ENCODE measurements at places on chromosomes 11 and 22. TPM values are rescaled to one million over a fixed set of nuclear protein-coding genes. Genes with fewer than 3 reads are reported as not detected.
A peak's percentile ranks its signal among the peaks of the same experiment; 100 is the strongest.

DNA sequence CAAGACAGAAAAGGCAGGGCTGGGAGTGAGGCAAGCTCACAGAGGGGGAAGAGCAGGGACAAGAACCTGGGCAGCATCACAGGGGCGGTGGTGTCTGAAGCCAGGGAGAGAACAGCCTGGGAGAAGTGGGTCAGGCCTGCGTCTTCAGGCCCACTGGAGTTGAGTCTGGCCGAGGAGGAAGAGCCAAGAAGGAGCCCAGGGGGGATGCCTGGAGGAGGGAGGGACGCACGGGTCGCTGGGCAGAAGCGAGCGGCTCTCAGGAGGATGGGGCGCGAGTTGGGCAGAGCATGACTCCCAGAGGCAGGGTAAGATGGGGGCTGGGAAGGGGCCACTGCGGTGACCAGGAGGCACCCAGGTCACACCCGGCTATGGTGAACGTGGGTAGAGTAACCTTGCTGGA is 18.5 kb downstream of the LRFN4 start:
- DNase-seq = no peak

DNA sequence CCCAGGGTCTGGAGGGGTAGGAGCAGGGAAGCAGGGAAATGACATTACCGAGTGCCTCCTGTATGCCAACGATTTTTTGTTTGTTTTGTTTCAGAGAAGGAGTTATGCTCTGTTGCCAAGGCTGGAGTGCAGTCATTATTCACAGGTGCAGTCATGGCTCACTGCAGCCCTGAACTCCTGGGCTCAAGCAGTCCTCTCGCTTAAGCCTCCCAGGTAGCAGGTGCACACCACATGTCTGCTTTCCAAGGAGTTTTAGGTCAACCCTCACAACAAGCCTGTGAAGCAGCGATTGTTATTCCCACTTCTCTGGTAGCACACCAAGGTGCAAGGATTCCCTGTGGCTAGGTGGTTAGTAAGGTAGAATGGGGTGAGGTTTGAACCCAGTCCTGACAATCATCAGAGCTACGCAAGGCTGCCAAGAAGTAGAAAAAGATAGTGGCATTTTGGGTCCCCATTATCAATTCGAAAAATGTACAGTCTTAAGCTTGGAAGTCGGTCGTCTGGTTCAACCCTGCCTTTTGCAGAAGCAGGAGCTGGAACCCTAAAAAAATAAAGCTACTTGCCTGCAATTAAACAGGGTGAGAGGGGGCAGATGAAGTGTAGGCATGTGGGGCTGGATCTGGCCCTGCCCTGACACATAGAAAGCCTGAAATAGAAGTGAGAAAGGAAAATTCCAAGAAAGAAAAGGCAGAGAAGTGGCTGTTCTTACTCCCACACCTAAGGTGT is 9.1 kb downstream of the UCP3 start:
- DNase-seq = no peak

Gene CCDC73
- 0.07 TPM for total RNA-seq

Gene CABP4
- total RNA-seq = 0.17 TPM

Gene CFAP300
- 0.96 TPM for total RNA-seq

Gene LARGE2
- 11.2 TPM for total RNA-seq

DNA sequence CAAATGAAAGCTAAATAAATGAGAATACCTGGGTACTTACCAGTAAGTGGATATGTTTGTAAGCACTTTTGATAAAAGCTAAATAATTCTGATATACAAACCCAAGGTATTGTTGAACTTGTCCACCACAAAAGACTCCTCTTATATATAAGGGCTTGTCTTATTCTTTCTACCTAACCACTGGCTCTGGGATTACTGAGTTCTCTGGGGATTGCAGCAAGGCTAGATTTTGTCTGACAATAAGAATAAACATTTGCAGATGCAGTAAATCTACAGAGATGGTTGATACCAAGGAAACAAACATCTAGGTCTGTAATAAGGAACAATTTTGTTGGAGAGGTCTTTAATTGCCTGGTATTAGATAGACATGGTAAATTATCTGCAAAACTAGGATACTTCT is at the start of gene OR51A4:
Gene OR51A4 (minus strand): TSS at position 101 of the 400 bp plus-strand sequence. CDS start 505 bp downstream, outside the sequence.
- DNase-seq = no peak

- DNase-seq = no peak
These were observed 6.1 kb downstream of the ARHGAP8 start for GRCh38 chr22:44758344-44758973.

Gene MPST
- 219 TPM for total RNA-seq

Gene RTN4R
- 18.2 TPM for total RNA-seq

GRCh38 chr11:48384670-48385069 is 18.4 kb upstream of the OR4C5 start:
- DNase-seq = no peak

DNA sequence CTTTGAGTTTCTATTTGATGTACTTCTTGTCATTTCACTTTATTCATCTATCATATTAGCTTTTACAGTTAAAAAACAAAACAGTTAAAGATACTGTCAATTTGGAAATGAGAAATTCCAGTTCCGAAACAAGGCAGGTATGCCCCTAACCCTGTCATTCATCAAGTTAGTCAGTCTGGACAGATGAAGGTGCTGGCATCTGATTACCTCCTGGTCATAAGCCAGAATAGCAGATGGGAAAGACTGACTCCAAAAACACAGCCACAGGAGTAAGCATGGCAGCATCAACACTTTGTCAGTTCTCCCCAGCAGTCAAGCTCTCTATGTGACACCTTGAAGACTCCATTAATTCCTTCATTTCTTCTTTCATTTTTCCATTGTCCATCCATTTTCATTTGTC is 4.3 kb downstream of the LRRC51 start:
- DNase-seq = no peak

DNA sequence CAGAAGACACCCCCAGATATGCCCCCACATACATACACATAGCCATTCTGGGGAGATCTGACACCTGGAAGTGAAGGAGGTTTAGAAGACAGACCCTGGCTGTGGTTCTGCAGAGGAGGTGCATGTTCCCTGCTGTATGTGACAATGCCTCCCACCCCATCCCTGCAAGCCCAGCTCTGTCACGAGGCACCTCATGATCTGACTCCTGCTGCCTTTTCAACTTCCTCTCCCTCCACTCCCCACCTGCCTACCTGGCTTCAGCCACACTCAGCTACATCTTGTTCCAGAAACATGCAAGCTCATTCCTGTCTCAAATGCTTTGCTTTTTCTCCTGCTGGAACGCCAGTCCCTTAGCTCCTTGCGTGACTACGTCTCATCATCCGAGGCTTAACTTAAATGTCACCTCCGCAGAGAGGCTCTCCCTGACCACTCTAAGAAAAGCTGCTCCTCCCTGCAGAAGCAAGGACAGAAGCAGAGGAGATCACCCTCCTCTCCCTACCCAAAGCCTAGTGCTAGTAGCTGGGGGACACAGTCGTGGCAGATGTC is 114.5 kb downstream of the FEZ1 start:
- DNase-seq = no peak

Gene GGT1
- total RNA-seq = 22.7 TPM

- no peak for DNase-seq
These were observed 22.9 kb downstream of the MAML2 start for GRCh38 chr11:96319898-96320656.

- no peak for DNase-seq
These were observed 1.8 kb upstream of the C1QTNF4 start for GRCh38 chr11:47595967-47596366.

GRCh38 chr11:84962018-84962417 is 665.1 kb downstream of the DLG2 start:
- no peak for DNase-seq

- no peak for DNase-seq
These were observed 103.9 kb upstream of the TMEM45B start for GRCh38 chr11:129711760-129712159.

DNA sequence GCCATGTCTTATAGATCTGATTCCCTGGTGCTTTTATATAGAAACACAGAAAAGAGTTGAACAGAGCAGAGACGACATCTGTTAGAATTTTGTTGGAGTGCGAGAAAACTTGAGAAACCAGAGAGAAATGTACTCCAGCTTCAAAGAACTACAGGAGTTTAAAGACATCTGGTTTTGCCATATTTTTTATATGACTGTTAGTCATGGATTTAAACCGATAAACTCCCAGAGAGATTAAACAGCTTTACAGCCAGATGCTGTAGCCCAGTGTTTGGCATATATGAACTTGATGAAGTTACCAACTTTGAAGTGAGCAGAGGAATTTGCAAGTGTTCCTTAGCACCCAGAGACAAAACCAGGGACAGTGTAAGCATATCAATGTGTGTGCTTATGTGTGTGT is 1083.1 kb downstream of the LRRC4C start:
- DNase-seq = no peak

GRCh38 chr11:18617688-18618341 is 16.3 kb downstream of the SPTY2D1 start:
- no peak for DNase-seq

- DNase-seq = no peak
These were observed 94.4 kb downstream of the FAM76B start for GRCh38 chr11:95695181-95695580.

- DNase-seq = no peak
These were observed 1.6 kb upstream of the ATG16L2 start for GRCh38 chr11:72812604-72812966.

DNA sequence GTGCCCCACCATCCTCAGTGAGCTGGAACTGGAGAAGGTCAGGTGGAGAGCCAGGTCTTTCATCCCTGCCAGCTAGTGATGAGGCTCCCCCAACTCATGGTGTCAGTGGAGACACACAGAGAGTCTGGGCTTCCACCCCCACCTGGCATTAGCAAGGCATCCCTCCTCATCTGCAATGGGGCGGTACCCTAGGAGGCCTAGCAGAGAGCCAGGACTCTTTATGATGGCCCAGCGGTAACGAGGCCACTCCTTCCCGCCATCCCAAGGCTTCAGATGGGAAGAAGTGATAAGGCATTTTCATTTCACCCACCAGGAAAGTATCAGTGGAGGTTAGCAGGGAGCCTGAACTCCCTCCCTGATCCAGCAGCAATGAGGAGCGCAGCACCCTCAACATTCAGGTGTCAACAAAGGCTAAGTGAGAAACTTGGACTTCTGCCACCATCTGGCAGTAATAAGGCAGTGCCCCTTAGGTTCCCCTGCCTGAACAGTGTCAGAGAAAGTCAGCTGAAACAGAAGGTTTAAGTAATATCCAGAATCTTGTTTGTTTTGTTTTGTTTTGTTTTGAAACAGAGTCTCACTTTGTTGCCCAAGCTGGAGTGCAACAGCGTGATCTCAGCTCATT is 40.5 kb upstream of the FBLN1 start:
- DNase-seq = no peak

- no peak for DNase-seq
These were observed 104.9 kb downstream of the ADAMTS15 start for GRCh38 chr11:130553306-130553705.

GRCh38 chr11:120569861-120570260 is 58.3 kb downstream of the GRIK4 start:
- no peak for DNase-seq

DNA sequence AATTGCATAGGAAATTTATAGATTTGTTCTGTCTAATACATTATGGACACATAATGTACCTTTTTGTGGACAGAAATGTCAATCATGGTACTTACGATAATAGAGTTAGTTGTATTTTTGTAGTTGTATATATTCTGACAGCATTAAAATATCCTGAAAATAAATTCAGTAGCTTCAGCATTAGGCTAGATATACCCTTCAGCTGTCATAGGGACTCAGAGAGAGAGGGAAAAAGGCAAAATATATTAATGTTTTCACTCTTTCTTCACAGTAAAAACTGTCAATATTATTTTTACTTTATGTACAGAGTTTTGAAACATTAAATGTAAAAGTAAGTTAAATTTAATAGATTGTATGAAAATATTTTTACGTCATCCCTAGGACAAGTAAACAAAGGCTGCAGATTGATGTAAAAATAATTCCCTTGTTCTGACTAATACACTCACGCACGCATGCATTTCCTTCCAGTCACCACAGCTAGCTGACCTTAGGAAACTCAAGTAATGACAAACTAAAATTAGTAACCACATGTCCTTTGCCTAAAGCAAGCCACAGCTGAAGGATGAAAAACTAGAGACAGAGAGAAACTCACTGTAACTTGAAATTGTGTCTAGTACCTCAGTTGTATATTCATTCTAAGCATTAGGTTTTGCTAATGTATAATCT is 104.7 kb upstream of the CARD18 start:
- DNase-seq = peak; percentile 87

GRCh38 chr11:28223994-28224393 is 115.8 kb downstream of the METTL15 start:
- no peak for DNase-seq

Gene APOA1
- not detected for total RNA-seq

DNA sequence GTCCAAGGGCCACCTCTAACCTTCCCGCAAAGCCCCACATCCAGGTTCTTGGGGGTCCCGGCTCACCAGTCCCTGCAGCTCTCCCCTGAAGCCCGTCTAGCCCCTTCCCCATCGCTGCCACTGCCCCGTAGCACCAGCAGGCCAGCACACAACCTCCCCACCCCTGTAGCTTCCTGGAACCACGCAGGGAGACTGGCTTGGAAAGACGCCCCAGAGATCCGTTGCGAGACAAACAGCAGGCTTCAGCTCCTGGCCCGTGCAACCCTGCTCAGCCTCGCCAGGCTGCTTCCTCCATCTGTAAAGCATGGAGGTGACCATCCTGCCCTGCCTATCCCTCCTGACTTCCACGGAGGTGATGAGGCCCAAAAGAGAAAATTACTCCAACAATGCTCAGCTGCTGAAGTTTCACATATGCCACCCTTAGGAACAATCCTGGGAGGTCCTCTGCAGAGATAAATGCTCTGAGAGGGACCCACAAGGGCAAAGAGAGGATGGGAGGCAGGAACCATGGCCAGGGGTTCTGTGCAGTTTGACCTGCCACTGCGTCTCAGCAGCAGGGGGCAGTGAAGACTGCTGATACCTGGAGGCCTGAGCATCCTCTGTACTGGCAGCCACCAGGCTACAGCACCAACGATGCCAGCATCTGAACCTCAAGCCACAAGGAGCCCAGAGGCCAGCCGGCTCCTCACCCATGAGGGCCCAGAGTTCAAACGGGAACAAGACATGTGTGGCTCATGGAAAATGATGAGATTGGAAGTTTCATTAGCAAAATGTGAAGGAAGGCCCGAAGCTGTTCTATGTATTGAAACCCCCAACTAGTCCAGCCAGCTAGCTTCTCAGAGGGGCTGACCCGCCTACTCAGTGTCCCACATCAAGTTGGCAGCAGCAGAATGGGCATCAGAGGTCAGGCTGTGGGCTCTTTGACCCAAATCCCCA is 16.1 kb downstream of the DGCR2 start:
- no peak for DNase-seq

DNA sequence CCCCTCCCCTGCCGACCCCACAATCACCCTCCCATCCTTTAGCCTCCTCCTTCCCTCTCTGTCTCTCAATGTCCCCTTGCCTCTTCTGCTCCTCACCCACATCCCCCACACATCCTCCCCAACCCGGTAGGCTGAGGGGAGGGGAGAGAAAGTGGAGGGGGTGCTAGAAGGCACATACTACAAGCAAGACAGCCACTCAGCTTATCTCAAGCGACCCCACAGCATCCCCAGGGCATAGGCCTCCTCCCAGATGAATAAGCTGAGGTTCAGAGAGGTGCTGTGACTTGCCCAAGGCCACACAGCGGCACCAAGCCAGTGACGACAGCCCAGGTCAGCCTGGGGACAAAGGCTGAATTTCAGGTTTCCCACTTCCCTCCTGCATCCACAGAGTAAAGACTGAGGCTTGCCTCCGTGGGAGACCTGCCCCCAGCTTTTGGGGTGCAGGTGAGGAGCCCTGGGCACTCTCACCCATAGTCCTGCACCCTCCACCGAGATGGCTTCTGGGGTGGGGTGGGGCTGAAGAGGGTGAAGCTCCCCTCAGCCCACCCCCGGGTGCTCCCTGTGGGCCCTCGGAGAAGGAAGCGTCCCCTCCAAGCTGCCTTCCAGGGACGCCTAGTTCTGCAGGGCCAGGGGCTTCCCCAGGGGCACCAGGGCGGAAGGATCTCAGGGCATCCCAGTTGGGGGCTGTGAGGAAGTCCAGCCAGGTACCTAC is 511 bp downstream of the RAC2 start:
- no peak for DNase-seq

Gene MIF
- total RNA-seq = 606 TPM
